ENCODE measurements at places on chromosomes 3 and 15.

- no peak for DNase-seq
Observed at GRCh38 chr3:42005401-42005800, 43.5 kb upstream of the ULK4 start.

DNA sequence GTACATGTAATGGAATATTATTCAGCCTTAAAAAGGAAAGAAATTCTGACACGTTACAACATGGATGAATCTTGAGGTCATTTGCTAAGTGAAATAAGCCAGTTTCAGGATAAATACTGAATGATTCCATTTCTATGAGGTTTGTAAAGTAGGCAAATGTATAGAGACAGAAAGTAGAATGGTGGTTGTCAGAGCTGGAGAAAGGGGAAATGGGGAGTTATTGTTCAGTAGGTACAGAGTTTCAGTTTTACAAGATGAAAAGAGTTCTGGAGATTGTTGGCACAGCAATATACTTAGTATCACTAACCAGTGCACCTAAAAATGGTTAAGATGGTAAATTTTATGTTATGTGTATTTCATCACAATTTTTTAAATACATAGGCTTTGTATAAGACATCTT lies 60.6 kb downstream of the USP8 start:
- DNase-seq, result no peak

- no peak for DNase-seq
Observed at GRCh38 chr15:82856397-82857170, 47.2 kb downstream of the WHAMM start.

GRCh38 chr3:27385504-27385903 lies 16.3 kb upstream of the NEK10 start:
- DNase-seq, result no peak

DNA sequence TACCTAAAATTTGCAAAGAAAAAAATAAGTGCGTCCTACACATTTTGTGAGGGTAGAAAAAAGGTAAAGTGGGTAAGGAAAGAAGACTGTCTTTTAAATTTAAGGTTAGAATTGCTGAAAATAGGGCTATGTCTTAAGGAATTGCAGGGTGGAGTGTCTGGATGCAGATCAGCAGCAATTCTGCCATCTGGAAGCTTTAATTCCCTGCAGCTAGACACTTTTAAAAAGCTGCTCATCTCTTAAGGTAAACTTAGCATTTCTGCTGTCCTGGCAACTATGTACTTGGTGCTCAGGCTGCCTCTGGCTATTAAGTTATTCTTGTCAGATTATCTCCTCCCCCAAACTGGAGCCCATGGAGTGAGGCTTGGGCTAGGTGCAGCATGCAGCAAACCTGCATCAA lies 420.2 kb downstream of the SI start:
- DNase-seq, result no peak

GRCh38 chr3:137217733-137218132 lies 259.9 kb downstream of the IL20RB start:
- no peak for DNase-seq

DNA sequence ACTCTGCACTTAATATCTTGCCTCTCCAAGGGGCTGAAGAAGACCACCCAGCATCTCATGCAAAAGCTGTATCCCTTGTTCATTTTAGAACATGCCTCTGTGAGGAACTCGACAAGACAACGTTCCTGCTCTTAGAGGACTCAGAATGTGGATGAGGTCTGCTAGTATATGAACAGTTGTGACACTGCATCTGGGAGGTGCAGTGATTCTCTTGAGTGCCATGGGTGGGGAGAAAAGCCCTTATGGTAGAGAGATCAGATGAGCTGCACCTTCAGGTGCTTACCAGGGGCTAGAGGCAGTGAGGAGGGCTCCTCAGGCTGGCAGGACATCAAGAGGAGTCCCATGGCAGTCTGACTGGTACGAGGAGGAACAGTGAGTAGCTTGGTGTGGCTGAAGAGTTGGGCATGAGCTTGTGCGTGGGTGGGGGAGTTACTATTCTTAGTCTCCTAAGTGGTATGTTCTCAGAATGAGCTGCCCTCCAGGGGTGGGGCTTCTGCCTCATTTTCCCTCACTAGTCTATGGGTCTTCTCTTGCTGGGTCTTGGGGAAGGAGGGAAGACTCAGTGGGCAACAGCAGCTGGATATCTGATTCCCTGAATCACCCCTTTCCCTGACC lies 56.7 kb upstream of the ATP2B2 start:
- DNase-seq, result no peak

DNA sequence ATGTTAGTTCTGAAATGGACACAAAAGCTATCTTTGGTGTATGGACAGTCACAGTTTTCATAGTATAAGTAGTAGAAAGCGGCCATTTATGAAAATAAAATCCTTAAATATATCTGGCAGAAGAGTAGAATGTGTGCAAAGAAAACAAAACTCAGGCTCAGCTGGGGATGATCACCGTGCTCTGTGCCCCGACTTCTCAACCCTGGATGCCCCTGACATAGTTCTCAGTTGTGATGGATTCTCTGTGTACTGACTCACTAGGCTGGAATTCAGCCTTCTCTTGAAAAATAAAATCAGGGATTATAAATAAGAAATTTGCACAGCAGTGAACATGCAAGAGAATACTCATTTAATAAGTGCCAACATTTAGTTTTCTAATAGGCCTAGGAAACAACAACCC lies 925.1 kb upstream of the NR2F2 start:
- peak; percentile 26 for DNase-seq

DNA sequence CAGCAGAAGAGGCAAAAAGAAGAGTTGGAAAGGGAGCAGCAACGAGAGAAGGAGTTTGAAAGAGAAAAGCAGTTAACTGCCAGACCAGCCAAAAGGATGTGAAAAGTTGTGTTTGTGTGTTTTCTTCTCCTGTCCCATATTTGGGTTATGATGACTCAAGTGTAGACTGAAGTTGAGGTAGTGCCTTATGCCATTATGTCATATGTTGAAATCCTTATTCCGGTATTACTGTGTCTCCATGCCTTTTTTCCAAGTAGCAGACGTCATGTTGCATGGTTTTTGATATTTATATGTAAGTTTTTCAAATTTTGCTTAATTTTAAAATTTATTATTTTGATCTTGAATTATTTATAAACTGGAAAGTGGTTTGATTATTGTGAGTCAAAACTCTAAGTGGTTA lies 19.2 kb downstream of the BLOC1S6 start:
- no peak for DNase-seq

DNA sequence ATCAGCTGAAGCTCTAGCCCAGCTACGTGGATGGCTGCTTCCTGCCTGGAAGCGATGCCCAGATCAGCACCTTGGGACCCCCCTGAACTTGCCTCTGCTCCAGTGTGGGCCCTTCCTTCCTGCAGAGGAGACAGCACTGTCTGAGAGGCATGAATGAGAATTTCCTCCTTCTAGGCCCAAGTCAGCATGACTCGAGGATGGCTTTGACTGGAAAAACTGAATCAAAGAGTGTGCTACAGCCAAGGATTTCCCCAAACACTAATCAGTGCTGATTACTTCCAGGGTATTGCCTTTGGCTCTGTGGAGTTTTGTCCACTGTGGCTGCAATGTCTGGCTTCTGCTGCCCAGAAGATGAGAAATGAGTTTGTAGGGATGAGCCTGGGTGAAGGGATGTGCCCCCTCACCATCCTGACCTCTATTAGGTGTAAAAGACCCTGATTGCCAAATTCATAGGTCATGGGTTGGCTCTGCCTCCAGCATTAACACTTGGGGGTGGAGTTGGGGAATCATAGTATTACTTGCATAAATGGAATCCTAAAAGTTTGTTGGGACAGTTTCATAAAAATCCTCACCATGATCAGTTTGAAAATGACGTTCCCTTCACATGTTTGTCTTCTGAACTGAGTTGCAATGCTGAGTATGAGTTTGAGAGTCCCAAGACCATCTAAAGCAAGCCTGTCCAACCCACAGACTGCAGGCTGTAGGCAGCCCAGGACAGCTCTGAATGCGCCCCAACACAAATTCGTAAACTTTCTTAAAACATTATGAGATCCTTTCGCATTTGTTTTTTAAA lies 36.7 kb downstream of the FLNB start:
- DNase-seq, result no peak

GRCh38 chr3:192422321-192422996 lies 304.9 kb downstream of the FGF12 start:
- DNase-seq, result peak; percentile 75

DNA sequence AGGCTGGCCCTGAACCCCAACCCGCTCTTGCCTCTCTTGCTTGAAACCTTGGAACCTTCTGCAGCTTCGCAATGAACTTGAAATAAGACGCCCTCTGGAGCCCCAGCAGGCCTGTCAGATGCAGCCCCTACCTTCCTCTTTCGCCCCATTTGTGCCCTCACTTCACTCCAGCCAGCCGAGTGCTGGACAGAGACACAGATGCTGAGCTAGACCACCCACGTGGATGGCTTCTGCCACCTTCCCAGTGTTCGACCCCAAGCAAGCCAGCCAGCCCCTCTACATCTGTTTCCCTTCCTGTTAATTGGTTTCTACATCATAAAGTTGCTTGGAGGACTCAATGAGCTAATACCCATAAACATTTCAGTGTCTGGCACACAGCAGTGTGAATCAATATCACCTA lies 23.8 kb upstream of the SNRPA1 start:
- DNase-seq, result no peak

DNA sequence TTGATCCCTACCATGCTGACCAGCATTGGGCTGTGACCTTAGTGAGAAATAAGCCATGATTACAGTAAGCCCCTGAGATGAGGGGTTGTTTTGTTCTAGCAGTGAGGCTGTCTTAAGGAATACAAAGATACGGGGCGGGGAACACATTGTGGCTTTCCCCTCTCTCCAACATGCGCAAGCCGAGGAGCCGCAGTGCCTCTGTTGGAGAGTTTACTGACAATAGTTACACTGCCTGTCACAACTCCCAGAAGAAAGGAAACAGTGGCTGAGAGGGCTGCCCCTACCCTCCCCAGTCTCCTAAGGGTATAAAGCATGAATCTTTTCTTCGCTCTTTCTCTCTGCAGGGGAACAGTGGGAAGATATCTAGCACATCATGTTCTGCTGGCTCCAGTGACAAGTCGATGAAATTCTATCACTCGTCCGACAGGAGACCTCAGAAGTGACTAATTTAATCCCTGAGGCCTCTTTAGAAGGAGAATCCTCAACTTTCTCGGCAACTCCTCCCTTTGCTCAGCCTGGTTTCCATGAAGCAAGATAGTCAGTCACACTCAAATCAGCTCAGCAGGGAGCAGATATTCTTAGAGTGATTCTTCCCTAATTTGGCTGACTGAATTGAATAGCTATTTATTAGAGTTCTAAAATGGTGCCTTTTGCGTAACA lies 409.0 kb upstream of the PROK2 start:
- DNase-seq, result no peak

GRCh38 chr3:94614192-94614591 lies 551.3 kb downstream of the NSUN3 start:
- DNase-seq, result no peak

DNA sequence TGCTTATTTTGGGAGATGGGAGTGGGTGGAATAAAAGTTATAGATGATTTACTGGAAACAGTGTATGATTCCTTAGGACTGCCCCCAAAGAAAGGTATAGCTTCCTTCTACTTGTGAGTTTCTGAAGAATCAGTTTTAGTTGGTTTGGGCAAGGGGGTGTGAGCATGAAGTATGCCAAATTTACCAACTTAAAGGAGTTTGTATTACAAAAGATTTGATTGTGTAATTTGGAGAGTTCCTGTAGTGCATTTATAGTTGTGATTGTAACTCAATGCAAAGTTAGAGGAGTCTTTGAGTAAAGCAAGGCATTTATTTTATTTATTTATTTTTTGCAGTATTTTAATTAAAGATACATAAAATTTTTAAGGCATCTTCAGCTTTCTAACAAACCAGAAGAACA lies 42.8 kb downstream of the TSC22D2 start:
- no peak for DNase-seq

DNA sequence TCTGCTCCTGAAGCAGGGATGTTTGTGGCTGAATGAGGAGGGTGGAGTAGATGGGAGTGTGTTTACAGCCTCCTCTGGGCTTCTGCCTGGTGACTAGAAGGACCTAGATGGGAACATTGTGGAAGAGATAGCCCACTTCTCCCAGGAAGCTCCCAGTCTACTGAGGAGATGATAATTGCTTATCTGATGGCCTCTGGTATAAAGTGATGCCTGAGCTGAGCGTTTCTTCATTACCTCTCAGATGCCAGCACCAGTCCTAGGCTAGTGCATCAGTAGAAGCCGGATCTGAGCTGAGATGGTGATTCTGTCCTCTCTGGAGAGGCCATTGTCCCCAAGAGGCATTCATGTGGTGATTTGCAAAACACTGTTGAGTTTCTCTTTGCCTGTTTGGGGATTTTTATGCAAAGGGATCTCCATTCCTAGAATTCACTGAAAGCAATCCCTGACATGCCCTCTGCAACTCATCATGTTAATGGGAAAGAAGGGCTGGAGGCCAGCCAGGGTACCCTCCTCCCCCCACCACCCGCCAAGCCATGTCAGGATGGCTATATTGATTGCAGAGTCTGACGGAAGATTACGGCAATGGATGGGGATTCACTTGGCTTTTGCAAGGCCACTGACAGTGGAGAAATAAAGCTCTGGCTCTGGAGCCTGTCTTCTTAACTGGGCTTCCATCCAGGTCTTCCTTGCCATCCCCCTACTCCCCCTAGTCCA lies 166.4 kb upstream of the ROPN1 start:
- no peak for DNase-seq

Measured in renal cortical epithelial cell (primary cell).